Activated naive CD8-positive, alpha-beta T cell treated with anti-CD3 and anti-CD28 coated beads for 36 hours (primary cell): ENCODE measurements at places on chromosomes 11 and 22.
A peak's percentile ranks its signal among the peaks of the same experiment; 100 is the strongest.

- DNase-seq, result no peak
- no peak overlapping the region for H3K27ac ChIP-seq
- peaks cover 2% of the 10 kb centered on the region for H3K36me3 ChIP-seq
- peaks cover 65% of the 10 kb centered on the region for H3K4me1 ChIP-seq
- no peak overlapping the region for H3K4me3 ChIP-seq
These were observed 69.7 kb upstream of the ARFGAP3 start for GRCh38 chr22:42926768-42927167.

GRCh38 chr11:98243897-98244296 is 776.9 kb upstream of the CNTN5 start:
- no peak overlapping the region for H3K4me3 ChIP-seq
- H3K27ac ChIP-seq, result no peak overlapping the region
- no peaks in the 10 kb centered on the region for H3K36me3 ChIP-seq

DNA sequence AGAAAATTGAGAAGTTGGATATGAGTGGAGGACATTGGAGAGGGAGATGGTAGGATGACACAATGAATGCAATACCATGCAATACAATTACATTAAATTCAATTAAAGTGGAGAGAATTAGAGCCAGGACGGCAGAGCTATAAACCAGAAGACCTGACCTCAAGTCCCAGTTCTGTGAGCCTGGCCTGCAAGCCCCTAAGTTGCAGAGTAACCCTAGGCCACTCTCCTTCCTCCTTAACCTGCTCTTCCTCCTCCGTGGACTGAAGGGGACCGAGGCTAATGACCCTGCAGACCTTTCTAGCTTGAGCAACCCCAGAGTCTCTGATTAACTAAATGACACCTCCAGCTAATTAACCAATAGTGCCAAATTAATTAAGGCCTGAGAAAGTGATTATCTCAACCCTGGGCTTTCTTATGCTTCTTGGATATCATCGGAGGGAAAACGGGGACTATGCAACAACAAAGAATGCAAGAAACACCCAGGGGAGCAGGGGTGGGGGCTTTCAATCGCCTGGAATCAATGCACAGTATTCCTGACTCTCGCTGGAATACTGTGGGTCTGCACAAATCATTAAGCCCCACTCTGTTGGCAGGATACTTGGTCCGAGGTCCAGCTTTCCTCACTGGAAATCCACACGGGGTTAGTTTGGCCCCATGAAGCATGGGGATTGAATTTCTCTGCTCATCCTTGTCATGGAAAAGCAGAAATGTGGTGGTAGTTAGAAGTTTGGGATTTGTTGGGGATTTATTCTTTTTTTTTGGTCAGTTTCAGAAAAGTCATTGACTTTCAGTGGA is 548.3 kb downstream of the MN1 start:
- no peaks in the 10 kb centered on the region for H3K4me1 ChIP-seq
- no peak overlapping the region for H3K27ac ChIP-seq
- no peak overlapping the region for H3K4me3 ChIP-seq
- peaks cover 5% of the 10 kb centered on the region for H3K27me3 ChIP-seq

DNA sequence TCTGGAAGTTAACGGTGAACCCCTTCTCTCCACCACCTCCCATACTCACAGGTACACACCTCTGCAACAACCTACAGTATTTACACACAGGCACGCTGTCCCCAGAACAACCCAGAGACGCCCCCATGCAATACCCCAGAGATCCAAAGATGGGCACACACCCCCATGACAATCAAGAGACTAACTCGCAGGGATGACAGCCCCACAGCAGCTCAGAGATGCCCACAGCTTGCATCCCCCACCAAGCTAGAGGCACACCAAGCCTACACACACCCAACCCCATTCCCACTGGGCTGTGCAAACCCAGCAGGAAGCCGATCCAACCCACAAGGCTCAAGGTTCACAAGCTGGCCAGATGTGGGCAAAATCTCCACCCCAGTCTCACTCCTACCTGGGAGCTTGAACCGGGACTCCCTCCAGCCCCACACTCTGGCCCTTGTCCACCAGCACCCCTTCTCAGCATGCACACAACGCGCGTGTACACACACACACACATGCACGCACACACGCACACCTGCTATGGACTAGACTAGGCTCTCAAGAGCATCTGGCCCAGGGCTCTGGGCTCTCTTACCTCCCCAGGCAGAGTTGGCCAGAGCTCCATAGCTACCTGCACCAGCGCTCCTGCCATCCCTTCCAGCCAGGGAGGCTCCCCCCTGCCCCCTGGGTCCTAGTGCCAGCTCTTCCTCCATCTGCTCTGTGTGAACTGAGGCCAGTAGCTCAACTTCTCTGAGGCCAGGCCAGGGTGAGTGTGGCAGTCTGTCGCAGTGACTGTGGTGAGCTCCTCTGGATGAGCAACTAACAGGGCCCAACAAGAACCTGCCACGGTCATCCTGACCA is 11.5 kb downstream of the STARD10 start:
- H3K27ac ChIP-seq, result no peak overlapping the region
- no peaks in the 10 kb centered on the region for H3K27me3 ChIP-seq
- no peaks in the 10 kb centered on the region for H3K36me3 ChIP-seq
- no peak for DNase-seq
- peaks cover 15% of the 10 kb centered on the region for H3K4me1 ChIP-seq
- peak overlapping the region; percentile 59 for H3K4me3 ChIP-seq

DNA sequence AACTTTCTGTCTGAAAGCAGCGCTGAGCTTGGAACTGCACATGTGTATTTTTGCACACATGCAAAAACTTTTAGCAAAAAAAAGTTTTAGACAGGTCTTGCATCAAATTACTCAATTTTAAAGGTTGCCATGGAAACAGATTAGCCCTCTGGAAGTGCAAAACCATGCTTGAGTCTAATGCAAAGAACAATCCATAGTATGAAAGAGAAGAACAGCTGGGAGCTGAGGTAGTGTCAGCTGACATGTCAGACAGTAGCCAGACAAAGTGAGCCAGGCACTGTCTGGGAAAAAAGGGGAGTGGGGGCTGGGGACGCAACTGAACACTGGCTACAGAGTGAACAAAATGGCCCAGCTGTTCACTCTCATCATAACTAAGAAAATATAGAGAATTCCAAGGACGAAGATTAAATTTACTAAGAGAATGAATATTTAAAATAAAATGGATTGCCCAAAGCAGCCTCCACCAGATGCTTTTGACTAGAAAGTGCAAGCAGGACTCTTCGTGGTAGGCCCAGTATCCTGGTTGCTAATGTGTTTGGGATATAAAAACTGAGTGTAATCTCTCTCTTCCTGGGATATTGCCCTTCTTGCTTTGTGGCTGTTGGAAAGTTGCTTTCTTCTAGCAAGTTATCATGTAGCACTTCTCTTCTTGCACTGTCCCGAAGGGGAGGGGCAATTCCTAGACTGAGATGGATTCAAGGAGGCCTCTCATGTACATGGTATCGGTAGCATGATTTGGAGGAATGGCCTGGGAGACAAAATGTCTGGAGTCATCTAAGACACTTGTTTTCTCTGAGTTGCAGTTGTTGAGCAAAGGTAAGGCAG is 434.1 kb upstream of the FAT3 start:
- no peak for DNase-seq
- H3K4me1 ChIP-seq, result no peaks in the 10 kb centered on the region
- H3K4me3 ChIP-seq, result no peak overlapping the region
- H3K27ac ChIP-seq, result no peak overlapping the region

- no peak overlapping the region for H3K27ac ChIP-seq
- no peaks in the 10 kb centered on the region for H3K27me3 ChIP-seq
- H3K4me1 ChIP-seq, result no peaks in the 10 kb centered on the region
- no peak for DNase-seq
These were observed 20.3 kb downstream of the PPP2R1B start for GRCh38 chr11:111745719-111746504.

GRCh38 chr11:117279711-117280376 is 11.3 kb upstream of the BACE1-AS start:
- H3K36me3 ChIP-seq, result peaks cover 15% of the 10 kb centered on the region
- H3K4me3 ChIP-seq, result no peak overlapping the region
- H3K27me3 ChIP-seq, result no peaks in the 10 kb centered on the region
- no peak for DNase-seq
- no peaks in the 10 kb centered on the region for H3K4me1 ChIP-seq

GRCh38 chr22:38285018-38285417 is 12.2 kb upstream of the TMEM184B start:
- H3K27ac ChIP-seq, result no peak overlapping the region
- no peak for DNase-seq
- no peak overlapping the region for H3K4me3 ChIP-seq
- no peaks in the 10 kb centered on the region for H3K4me1 ChIP-seq
- no peaks in the 10 kb centered on the region for H3K27me3 ChIP-seq
- H3K36me3 ChIP-seq, result no peaks in the 10 kb centered on the region

GRCh38 chr11:108224366-108224765 is 1.5 kb downstream of the ATM start:
- no peak overlapping the region for H3K4me3 ChIP-seq
- peaks cover 41% of the 10 kb centered on the region for H3K4me1 ChIP-seq
- no peak overlapping the region for H3K27ac ChIP-seq
- H3K27me3 ChIP-seq, result no peaks in the 10 kb centered on the region

DNA sequence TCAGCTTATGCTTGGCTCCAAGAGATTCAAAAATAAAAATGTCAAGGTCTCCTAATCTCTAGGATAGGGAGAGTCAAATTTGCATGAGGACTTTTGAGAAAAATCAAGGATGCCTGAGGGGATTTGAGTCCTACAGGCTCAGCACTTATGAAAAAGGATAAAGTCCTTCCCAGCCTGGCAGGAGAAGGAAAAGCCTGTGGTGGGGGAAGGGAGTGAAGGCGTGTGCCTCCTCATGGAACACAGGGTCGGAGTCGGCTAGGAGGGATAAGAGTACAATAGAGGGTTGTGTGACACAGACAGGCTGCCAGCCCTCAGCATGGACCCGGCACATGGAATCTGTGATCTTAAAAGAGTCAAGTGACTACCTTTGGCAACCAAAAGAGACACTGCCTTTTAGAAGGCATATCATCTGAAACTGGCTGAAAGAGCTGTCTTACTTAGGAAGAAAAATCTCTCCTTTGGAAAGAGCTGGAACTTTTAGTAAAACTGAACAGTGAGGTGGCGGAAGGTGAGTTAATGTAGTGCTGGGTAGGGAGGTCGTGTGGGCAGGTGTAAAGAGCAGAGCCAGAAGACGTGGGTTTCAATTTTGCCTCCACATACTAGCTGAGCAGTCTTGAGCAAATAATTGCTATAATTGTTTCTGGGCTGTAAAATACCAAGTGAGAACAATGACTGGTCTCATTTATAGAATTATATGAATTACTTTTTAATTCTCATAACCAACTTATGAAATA is 58.8 kb upstream of the RDX start:
- H3K27me3 ChIP-seq, result peaks cover 9% of the 10 kb centered on the region
- H3K4me3 ChIP-seq, result no peak overlapping the region
- no peak for DNase-seq
- H3K4me1 ChIP-seq, result peaks cover 24% of the 10 kb centered on the region
- H3K27ac ChIP-seq, result peak overlapping the region; percentile 35
- H3K36me3 ChIP-seq, result no peaks in the 10 kb centered on the region

- H3K4me1 ChIP-seq, result peaks cover 18% of the 10 kb centered on the region
- no peaks in the 10 kb centered on the region for H3K27me3 ChIP-seq
- peaks cover 6% of the 10 kb centered on the region for H3K36me3 ChIP-seq
- DNase-seq, result no peak
- H3K27ac ChIP-seq, result no peak overlapping the region
- peak overlapping the region; percentile 25 for H3K4me3 ChIP-seq
These were observed 2.5 kb downstream of the CD81 start for GRCh38 chr11:2379466-2380174.
